ENCODE measurements at places on chromosomes 7 and 10.

DNA sequence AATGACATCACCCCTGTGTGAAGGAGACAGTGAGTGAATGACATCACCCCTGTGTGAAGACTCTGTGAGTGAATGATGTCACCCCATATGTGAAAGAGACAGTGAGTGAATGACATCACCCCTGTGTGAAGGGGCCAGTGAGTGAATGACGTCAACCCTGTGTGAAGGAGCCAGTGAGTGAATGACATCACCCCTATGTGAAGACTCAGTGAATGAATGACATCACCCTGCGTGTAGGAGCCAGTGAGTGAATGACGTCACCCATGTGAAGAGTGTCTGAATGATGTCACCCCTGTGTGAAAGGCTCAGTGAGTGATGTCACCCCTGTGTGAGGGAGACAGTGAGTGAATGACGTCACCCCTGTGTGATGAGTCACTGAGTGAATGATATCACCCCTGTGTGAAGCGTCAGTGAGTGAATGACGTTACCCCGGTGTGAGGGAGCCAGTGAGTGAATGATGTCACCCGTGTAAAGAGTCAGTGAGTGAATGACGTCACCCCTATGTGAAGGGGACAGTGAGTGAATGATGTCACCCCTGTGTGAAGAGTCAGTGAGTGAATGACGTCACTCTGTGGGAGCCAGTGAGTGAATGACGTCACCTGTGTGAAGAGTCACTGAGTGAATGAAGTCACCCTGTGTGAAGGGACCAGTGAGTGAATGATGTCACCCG, 478.1 kb downstream of the PTPRN2 start:
- DNase-seq: no peak

DNA sequence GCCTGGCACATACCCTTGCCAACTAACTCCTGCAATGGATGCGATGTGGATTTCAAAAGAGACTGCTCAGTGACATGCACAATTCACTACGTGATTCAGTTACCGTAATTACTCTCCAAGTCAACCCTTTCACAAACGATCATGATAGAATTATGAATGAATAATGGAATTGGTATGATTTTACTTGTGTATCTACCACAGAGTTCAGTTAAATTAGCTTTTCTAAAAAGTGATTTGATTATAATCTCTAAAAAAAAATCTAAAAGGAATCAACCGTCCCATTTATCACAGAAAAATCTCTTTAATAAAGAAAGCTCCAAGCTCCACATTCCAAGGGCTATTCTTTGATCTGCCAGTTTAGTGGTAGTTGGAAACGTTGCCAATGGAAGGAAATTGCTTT, 30.4 kb upstream of the RSU1 start:
- DNase-seq: no peak

GRCh38 chr7:47889723-47890122, 58.5 kb downstream of the PKD1L1 start:
- no peak for DNase-seq

DNA sequence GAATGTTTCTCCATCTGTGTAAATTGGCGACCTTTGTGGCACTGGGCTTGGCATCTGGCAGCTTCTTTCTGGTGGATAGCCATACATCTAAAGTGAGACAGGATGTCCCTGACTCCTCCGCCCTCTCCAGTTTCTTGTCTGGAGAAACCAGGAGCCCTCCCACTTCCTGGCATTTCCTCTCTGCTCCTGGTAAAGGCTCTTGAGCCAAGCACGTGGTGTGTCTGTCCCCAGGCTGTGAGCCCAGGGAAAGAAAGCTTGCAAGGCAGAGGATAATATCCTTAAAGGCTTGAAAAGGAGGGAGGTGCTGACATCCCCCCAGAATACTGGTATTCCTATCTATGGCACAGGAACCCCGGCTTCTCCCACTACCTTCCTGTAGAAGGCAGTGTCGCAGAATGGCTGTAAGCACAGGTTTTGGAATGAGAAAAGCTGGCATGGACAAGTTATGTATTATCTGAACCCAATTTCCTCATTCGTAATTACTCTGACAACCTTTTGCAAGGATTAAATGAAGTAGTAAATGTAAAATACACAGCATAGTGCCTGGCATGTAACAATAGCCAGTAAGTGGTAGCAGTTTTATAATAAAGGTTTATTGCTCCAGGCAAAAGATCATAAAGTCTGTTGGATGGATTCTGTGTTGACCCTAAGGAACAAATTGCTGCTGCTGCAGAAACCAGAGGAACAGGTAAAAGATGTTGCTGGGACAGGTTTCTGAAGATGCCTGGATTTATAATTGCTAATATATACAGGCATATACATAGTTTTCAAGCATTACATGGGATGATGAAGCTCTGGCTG, 11.8 kb upstream of the ACSL5 start:
- DNase-seq: no peak

GRCh38 chr7:27066148-27066547, 29.7 kb downstream of the HOXA1 start:
- DNase-seq: no peak

GRCh38 chr7:31373337-31374289, 33.1 kb upstream of the NEUROD6 start:
- no peak for DNase-seq

GRCh38 chr7:79282070-79282694, 171.3 kb downstream of the MAGI2 start:
- no peak for DNase-seq

GRCh38 chr7:129644634-129645230, 33.2 kb downstream of the NRF1 start:
- no peak for DNase-seq

DNA sequence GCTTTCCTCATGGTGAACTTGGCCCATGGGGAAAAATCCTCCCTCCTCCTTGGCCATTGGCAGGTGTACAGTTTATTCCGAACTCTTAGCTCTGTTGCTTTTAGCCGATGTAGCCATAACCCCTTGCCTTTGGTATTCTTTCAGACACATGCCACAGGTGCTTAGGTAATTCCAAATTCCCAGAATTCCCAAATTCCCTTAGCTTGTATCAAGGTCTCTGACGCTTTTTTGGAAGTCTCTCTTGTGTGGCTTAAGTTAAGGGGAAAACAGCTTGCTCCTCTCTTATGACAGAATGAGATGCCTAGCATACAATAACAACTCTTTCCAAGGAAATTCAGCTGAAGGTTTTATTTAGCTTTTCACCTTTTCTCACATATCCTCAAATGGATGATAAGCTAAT, 68.0 kb downstream of the SUGCT start:
- DNase-seq: no peak

DNA sequence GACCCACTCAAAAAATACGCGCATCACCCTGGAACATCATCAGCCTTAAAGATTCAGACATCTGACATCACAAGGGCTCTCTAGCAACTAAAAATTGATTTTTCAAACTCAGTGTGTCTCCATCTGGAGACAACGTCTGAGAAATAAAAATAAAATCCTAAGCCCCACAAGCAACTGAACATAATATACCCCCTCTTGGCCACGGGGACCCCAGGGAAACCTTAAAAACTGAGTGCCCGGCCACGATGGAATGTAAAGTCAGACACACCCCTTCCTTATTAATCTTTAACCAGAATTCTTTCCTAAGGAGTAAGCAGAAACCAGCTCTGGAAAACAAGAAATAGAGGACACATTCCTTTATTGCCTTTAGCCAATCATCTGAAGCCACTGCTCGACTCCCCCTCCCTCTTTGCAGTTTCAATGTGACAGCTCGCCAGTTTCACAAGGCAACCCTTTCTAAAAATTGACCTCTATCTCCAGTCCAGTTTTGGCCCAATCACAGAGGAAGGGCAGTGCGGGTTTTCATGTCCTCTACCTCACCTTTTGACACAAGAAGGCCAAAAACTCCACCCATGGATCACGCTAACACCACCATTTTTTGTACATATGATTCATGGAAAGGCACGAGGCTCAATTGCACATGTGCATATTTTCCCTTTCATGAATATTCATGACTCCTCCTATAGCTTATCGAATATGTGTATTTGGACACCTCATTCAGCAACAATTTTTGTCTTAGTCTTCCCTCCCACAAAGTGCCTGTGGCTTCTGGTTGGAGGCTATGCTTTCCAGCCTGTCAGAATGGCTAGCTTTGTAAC, 24.2 kb downstream of the IFIT3 start:
- no peak for DNase-seq

DNA sequence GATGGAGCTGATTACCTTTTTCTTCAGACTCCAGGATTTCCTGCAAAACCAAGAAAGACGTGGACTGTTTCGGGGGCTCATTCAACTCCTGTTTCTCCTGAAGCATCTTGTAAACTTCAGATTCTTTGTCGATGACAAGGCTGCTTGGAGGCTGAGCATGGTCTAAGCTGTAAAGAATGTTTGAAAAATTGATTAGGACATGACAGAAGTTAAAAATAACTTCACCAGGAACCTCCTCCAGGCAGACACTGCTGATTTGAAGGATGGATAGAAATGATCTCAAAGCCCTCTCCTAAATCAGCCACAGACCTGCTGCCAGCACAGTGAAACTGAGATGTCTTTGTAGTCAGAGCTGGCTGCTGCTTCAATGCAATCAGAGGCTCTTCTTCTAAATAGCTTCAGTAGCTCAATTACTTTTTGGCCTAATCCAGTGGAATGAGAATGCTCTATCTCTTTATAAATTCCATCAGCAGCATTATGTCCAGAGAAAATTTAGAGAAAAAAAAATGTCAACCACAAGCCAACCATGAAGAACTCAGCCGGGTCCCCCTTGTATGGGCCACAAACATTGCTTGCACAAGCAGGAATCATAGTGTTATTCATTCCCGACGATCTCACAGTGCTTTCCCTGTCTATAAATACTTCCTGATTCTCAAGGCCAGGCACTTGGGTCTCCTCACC, 43.5 kb downstream of the PDLIM1 start:
- DNase-seq: no peak

DNA sequence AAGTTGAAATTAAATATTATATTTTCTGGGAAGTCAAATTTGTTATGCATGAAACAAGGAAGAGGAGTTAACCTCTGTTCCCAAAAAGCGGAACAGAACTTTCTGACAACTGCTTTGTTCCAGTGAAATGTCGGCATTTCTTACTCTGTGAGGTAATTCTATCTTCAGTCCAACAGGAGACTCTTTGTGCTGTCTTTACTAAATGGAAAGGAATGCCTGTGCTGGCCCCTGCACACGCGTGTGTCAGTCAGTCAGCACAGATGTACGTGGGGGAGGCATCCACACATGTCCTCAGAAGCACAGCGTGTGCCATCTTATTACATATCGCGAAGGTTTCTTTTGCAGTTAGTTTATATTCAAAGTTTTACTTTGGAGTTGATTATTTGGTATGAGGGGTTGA, 37.5 kb downstream of the NET1 start:
- no peak for DNase-seq

- no peak for DNase-seq
Observed at GRCh38 chr10:73205890-73206289, 38.0 kb downstream of the FAM149B1 start.

- no peak for DNase-seq
Observed at GRCh38 chr7:2796358-2797352, 47.5 kb downstream of the GNA12 start.

- no peak for DNase-seq
Observed at GRCh38 chr7:155729847-155730246, 82.4 kb downstream of the SHH start.

DNA sequence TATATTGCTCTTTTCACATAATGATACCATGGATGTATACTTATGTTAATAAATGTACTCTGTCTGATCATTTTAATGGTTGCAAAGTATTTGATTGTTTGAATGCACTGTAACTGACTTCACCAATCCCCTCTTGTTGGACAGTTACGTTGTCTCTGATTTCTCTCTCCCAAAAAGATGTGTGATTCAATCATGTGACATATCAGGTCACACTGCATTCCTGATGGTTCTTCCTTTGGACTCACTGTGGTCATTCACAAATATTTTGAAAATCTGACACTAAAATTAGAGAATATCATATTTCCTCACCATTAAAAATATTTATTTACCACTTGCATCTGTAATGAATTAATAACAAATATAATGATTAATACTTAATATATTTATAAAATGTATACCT, 22.2 kb downstream of the SLC16A12 start:
- no peak for DNase-seq

GRCh38 chr10:6771331-6771730, 191.3 kb upstream of the PRKCQ start:
- DNase-seq: no peak

DNA sequence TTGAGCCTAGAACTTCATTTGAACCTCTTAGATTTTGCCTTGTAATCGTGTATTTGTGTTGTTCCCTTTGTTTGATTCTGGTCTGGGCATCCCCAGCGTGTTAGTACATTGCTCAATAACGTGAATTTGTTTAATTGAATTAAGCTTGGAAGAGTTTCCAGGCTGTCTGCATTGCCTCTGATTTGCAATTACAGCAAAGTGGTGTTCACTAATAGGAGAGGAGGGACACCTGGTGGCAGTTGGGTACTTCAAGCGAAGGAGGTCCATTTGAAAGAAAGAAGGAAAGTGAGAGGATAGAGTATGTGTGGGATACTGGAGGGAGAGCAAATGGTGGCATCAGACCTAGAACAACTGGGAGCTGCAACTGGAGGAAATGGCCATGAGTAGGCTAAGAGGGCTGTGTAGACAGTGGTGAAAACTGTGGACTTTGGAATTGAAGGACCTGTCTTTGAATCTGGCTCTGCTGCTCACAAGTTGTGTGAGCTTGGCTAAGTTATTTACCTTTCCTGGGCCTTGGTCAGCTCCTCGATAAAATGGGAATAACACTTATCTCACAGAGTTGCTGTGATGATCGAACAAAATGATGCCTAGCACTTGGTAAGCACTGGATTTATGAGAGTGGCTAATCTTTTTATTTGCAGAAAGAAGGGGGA, 15.1 kb downstream of the LSMEM1 start:
- DNase-seq: no peak

- no peak for DNase-seq
Observed at GRCh38 chr10:119003572-119004289, 25.8 kb upstream of the NANOS1 start.

DNA sequence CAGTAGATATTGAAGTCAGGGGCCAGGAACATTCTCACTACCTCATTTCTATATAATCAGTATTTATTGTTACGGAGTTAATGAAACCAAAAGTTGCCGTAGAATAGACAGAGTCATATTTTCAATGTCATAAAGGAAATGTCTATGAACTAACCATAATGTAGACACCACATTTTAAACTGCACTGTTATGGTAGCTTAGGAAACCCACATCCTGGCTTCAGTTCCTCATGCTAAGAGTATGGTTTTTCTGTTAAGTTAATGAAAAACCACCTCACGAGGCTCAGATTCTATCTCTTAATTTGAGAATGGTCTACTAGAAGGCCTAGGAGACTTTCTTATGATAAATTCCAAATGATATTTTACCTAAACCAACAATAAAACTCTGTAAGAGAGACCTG, 166.5 kb downstream of the TMEM26 start:
- no peak for DNase-seq

Measured in activated T-cell treated with anti-CD3 and anti-CD28 coated beads, Interleukin-2, amount 50 U/mL, for 24 hours (primary cell).